Skin of body (tissue), 3 donors: ENCODE measurements at places on chromosomes 4 and X. TPM values are rescaled to one million over a fixed set of nuclear protein-coding genes. Genes with fewer than 3 reads are reported as not detected.

PLP1 gene
- total RNA-seq, result 57.5 TPM

HCFC1 gene
- total RNA-seq, result 13.6 TPM

SPATA18 gene
- 5.7 TPM for total RNA-seq

ARR3 gene
- not detected for total RNA-seq

MTM1 gene
- 16.1 TPM for total RNA-seq

GPR173 gene
- 4.8 TPM for total RNA-seq

MTCP1 gene
- total RNA-seq, result 15.7 TPM

SLC26A1 gene
- total RNA-seq, result 0.30 TPM

CHM gene
- 25.6 TPM for total RNA-seq

HMGN5 gene
- 3.4 TPM for total RNA-seq

LONRF3 gene
- total RNA-seq, result 2.7 TPM

PAGE1 gene
- not detected for total RNA-seq

SMIM43 gene
- total RNA-seq, result 0.30 TPM

QRFPR gene
- 0.89 TPM for total RNA-seq

GIMD1 gene
- total RNA-seq, result not detected

FGG gene
- not detected for total RNA-seq

NOCT gene
- 13.5 TPM for total RNA-seq

PRKG2 gene
- 15.0 TPM for total RNA-seq

AASDH gene
- 17.5 TPM for total RNA-seq

C4orf50 gene
- 0.10 TPM for total RNA-seq

HSFX2 gene
- total RNA-seq, result not detected

IQCM gene
- not detected for total RNA-seq

GAGE1 gene
- total RNA-seq, result not detected

CLCN4 gene
- 7.4 TPM for total RNA-seq

VEGFC gene
- total RNA-seq, result 5.9 TPM

MAGEA4 gene
- total RNA-seq, result not detected

CNKSR2 gene
- total RNA-seq, result 8.2 TPM

AMBN gene
- not detected for total RNA-seq

ENPEP gene
- 26.7 TPM for total RNA-seq

SPRY1 gene
- 82.4 TPM for total RNA-seq

TBC1D8B gene
- 16.9 TPM for total RNA-seq

CXCL6 gene
- 0.10 TPM for total RNA-seq

DUX4 gene
- total RNA-seq, result not detected

RASSF6 gene
- total RNA-seq, result 0.89 TPM

HMX1 gene
- total RNA-seq, result 0.20 TPM

TRAM1L1 gene
- 3.2 TPM for total RNA-seq

LRCH2 gene
- 4.7 TPM for total RNA-seq

NEXMIF gene
- total RNA-seq, result 1.7 TPM

LDOC1 gene
- 3.3 TPM for total RNA-seq

SRPK3 gene
- 6.7 TPM for total RNA-seq

GABRE gene
- total RNA-seq, result 173 TPM

DOK7 gene
- total RNA-seq, result 0.99 TPM

FAM156B gene
- 31.2 TPM for total RNA-seq

SORBS2 gene
- total RNA-seq, result 15.0 TPM

GPC3 gene
- total RNA-seq, result 307 TPM

CLIC2 gene
- 11.0 TPM for total RNA-seq

PDCL2 gene
- total RNA-seq, result not detected

NAA11 gene
- total RNA-seq, result not detected
